ENCODE measurements at places on chromosomes 4 and X.

DNA sequence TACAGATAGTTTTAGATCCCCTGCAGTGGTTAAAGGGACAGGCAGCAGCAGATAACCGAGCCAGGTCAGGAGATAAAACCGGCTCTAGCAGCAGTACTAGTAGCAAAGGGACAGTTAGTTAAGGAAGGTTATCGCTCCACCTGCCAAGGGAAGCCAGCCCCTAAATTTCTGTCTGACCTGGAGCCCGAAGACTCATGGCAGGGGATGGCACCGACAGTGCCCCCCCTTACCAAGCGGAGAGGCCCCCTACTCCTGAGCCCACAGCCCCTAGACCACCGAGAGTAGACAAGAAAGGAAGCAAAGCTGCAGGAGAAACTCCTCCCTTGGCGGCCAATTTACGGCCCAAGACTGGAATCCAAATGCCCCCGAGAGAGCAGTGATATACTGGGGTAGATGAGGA is 61.3 kb upstream of the MAGEC2 start:
- DNase-seq, result no peak

DNA sequence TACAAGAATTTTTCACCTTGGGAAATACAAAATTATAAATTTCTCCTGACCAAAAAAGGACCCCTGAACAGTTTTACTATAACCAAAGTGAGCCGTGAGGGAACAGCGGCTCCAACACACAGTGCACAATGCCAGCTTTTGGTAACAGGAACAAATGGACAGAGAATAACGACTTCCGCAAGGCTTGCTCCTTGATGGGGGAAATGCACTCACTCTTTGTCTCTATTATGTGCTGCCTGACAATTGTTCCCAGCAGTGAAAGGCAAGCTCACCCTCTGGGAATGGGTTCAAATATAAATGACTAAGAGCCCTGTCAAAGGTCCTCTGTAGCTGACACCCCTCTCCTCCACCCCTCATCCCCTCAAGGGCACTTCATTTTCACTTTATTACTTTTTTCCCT is 325.8 kb upstream of the GALNT7 start:
- DNase-seq, result no peak

GRCh38 chr4:81471298-81471587 is 464 bp downstream of the RASGEF1B start:
- no peak for DNase-seq

DNA sequence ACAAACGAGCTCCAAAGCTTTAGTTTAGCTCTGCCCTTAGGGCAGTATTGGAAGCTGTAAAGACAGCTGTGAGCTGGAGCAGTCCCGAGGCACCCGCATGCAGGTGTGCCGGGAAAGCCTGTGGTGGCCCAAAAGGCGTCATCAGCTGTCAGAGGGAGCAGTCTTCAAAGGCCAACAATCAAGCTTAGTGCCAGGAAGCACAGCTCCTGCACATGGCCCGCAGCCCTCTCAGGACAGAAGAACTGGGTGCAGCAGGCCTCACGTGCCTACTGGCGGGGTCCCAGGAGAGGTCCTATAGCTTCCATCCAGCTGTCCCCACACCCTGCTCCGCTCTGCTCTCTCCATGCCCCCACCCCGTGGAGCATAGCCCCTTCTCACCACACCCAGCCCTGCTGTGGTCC is 92.2 kb upstream of the TRIM2 start:
- DNase-seq, result no peak

GRCh38 chrX:69210581-69210980 is 45.3 kb upstream of the PJA1 start:
- DNase-seq, result no peak

DNA sequence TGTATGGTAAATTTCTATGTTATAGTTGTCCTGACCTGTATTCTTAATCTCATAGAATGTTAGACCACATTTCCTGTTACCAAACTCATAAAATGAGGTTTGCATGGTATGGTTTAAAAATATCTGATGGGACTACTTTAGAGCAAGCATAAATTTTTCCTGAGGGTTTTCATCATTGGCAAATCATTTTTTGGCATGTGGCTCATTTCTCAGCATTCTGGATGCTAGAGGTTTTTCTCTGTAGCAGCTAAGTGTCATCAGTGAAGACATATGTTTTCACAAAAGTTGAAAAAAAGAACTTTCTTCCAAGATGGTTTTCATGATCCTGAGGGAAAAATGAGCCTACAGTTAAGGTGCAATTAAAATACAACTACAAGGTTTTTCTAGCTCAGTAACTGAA is 503.5 kb upstream of the FAM47C start:
- DNase-seq, result no peak

DNA sequence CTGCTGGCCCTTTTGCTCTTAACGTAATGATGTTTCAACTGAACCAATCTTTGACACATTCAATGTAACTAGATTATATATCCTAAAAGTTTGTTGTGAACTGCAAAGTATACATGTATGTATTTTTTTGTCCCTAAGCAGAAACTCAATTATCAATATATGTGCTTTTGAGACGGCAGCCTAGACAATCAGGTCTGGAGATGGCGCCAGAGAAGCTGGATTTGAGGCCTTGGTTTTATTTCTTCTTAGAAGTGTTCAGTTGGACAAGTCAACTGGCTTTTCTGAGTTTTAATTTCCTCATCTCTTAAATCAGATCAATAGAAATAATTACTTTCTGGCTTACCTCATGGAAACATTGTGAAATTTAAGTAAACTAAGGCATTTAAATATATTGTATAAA is 62.5 kb downstream of the DCAF8L1 start:
- no peak for DNase-seq

DNA sequence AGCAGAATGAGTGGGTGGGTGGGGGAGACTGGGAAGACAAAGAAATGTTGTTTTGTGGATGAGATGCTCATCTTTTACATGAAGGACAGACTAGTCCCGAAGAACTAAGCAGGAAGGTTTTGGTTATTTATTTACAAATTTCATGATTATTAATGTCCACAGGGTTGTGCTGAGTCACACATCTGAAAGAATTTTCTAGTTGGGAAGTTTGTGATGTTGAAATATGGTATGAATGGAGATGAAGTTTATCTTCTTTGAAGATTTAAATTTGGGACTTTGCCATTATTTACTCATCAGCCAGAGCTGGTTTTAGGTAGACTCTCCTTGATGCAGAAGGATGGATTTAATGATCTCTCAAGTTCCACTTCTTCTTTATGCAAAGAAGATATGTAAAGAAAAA is 75.5 kb downstream of the MOSPD2 start:
- no peak for DNase-seq

GRCh38 chr4:77433418-77433733 is 172.2 kb upstream of the CXCL13 start:
- DNase-seq, result peak; percentile 23

GRCh38 chr4:108450236-108450898 is 170.0 kb upstream of the RPL34 start:
- DNase-seq, result no peak

- DNase-seq, result no peak
Measured at GRCh38 chr4:94711635-94712034, 46.1 kb upstream of the BMPR1B start.

- DNase-seq, result no peak
Measured at GRCh38 chrX:76893930-76894329, 466.4 kb downstream of the MAGEE1 start.

DNA sequence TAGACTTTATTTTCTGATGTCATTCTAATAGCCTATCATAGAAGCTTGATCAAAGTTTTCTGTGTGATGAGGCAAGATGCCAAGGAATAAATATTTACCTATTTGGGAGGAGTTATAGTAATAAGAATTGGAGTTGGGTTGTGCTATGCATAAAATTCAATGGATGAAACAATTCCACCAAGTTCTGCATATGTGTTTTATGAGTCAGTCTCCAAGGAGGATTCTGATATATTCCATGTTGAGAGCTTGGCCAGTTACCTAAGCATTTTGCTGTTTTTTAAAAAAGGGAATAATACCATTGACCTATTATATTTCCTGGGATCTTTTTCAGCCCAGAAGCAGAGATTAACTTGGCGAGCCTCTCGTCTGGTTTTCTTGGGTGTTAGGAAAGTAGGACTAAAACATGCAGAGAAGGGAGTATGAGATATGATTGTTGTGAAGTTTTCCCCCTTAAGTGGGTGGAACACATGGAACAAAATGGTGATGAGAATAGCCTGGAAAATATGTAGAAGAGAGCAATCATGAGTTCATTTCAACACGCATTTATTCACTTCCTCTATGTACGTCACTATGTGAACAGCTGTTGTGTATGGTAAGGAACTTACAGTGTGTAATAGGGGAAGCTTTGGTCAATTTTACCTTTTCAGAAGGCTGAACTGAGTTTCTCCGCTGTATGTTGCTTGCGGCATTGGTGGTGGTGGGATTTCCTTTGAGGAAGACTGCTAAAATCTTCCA is 39.2 kb downstream of the POLA1 start:
- DNase-seq, result no peak

- no peak for DNase-seq
Measured at GRCh38 chr4:33592701-33593100, 2651.6 kb downstream of the ARAP2 start.

GRCh38 chr4:51885363-51885762 is 42.4 kb downstream of the DCUN1D4 start:
- DNase-seq, result no peak

DNA sequence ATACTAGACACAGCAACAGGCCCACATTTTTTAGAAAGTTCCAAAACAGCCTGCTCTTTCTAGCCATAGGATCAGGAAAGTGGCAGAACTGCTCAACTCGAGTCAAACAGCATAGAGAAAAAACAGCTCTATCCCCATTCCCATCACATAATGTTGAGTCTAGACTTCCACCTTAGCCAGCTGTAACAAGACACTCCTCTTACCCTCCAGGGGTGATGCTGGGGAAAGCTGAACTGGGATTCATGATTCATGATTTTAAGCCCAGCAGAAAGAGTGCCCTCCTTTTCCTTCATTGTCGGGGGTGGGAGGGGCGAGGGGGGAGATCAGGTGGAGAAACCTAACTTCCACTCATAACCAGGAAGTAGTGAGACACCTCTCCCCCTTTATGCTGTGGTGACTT is 86.1 kb downstream of the CENPC start:
- no peak for DNase-seq

- no peak for DNase-seq
Measured at GRCh38 chr4:94469221-94469784, 17.6 kb downstream of the PDLIM5 start.

DNA sequence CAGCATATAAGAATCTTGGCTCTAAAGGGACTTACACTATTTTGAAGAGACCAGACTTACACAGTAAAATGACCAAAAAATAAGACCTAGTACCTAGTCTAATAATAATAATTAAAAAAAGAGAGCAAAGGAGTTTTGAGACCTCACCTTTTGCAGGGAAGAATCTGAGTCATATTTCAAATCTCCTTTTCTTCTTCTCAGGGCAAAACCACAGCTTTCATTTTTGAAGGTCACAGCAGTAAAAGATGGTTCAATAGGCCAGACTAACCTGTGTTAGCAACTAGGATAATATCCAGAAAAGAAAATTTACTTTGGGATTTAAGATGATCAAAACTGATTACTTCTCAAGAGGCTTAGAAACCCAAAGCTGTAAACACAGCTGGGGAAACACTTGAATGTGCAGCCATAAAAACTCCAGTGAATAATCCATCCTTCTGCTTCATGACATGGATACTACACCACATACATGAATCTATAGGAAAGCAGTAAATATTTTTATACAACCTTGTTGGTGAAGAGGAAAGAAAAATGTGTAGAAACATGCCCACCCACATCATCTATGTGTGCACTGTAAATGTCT is 25.9 kb upstream of the LNX1 start:
- DNase-seq, result no peak

DNA sequence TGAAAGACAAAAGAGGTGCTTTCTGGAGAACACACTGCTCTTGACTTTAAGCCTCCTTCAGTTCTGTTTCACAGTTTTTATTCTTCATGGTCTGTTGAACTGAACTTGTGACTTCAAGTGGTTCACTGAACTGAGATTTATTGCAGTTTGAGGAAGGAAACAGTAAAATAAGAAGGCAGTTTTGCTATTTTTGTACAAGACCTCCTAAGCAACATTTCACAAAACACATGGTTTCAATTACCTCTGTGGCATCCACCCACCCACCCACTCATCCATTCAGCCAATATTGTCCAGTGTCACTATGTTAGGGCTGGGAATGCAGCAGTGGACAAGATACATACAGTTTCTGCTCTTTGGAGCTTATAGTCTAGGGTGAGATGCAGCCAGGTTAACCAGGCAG is 131.3 kb downstream of the IL1RAPL2 start:
- no peak for DNase-seq

DNA sequence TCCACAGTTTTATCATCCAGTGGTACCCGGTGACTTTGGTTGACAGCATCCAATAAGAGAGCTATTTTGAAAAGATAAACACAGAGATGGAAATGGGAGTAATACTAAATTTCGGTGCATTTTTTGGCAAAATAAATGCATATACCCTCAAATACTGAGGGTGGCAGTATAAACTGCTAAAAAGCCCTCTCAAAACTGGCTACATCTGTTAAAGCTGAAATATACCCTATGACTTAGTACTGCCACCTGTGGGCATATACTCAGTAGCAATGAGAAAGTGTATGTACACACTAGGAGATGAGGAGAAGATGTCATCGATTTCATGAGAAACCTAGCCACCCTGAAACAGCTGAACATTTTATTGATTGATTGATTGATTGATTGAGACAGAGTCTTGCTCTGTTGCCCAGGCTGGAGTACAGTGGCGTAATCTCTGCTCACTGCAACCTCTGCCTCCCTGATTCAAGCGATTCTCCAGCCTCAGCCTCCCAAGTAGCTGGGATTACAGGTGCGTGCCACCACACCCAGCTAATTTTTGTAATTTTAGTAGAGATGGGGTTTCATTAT is 12.2 kb upstream of the TMEM128 start:
- DNase-seq, result no peak

GRCh38 chrX:40156470-40157227 is 58.9 kb upstream of the BCOR start:
- peak; percentile 22 for DNase-seq

DNA sequence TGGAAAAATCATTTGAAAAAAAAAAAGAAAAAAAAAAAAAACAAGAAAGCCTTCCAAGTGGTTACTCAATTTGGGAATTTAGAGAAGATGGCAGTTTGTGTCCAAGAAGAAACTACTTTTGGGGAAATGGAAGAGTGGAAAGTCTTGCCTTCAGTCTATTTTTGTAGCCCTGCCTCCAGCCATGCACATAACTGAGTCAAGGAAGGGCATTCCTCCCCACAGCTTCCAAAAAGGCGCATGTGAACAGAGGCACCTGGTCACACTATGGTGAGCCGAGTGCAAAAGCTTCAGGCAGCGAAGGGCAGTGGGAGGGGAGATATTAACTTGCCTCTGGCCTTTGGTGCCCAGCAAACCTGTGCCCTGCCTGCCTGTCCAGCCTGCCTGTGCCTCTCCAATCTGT is 163.7 kb downstream of the SMIM20 start:
- no peak for DNase-seq

GRCh38 chr4:111652236-111652635 is 493.0 kb upstream of the FAM241A start:
- DNase-seq, result no peak

- DNase-seq, result no peak
Measured at GRCh38 chr4:48109413-48110263, 24.4 kb downstream of the TXK start.

DNA sequence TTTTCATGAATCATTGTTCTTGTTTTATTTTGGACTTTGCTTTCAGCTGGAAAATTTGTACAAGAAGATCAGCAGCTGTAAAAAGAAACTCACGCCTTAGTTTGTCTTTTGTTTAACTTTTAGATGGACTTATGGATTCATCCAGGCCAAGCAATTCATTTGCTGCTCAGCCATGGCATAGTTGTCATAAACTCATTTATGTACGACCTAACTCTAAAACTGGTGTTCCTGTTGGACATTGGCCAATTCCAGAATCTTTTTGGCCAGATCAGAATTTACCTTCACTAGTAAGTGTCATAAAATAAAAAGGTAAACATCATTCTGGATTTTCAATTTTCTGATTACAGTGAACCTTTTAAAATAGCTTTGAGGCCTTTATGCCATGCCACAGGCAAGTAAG is 29.1 kb downstream of the INTS6L start:
- no peak for DNase-seq
